ENCODE measurements at places on chromosomes 4 and X.

- no peak for DNase-seq
Observed at GRCh38 chr4:142393127-142393526, 453.0 kb downstream of the INPP4B start.

DNA sequence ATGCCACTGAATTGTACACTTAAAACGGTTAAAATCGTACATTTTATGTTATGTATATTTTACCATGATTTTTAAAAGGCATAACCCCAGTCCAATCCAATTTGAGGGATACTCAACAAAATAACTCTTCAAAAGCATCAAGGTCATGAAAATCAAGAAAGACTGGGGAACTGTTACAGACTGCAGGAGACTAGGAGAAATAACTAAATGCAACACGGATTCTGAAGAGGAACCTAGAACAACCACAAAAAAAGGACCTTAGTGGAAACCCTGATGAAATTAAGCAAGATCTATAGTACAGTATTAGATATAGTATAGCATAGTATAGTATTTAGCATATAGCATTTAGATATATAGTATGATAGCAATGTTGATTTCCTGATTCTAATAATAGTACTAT lies 26.8 kb downstream of the SH3KBP1 start:
- no peak for DNase-seq

- DNase-seq, result peak; percentile 73
Observed at GRCh38 chrX:100673397-100673953, 29.5 kb downstream of the SRPX2 start.

DNA sequence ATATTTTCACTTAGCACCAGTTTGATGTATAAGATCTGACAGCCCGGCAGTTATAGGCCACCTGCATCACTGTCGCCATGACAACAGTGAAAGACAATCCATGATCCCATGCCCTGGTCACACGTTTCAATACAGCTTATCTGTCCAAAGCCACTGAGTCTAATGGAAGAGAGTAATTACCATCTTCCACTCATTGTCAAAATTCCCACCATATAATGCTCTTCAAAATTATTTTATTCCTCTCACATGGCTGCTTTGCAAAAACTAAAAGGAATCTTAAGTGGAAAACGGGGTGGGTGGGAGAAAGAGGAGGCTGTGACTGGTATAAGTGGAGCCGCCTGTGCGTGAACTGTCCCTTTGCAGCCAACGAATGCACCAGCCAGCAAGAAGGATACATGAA lies 44.2 kb downstream of the MAML3 start:
- no peak for DNase-seq

DNA sequence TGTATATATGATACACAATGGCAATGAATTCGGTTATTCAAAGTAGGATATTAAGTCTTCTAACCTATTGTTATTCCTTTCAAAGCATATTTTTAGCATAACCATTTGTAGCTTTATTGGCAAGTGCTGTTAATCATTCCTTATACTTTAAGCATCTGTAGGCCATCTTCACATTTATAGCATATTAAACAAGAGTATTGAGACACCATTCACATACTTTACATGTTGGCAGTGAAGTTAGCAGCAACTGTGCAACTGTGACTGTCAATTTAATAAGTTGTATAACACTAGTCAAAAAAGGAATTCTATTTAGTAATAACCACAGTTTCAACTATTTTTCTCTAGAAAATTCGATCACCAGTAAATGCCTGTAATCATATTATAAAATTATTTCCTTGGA lies 107.3 kb upstream of the MYOZ2 start:
- DNase-seq, result no peak

- no peak for DNase-seq
Observed at GRCh38 chr4:27009539-27009938, 148.9 kb downstream of the STIM2 start.

DNA sequence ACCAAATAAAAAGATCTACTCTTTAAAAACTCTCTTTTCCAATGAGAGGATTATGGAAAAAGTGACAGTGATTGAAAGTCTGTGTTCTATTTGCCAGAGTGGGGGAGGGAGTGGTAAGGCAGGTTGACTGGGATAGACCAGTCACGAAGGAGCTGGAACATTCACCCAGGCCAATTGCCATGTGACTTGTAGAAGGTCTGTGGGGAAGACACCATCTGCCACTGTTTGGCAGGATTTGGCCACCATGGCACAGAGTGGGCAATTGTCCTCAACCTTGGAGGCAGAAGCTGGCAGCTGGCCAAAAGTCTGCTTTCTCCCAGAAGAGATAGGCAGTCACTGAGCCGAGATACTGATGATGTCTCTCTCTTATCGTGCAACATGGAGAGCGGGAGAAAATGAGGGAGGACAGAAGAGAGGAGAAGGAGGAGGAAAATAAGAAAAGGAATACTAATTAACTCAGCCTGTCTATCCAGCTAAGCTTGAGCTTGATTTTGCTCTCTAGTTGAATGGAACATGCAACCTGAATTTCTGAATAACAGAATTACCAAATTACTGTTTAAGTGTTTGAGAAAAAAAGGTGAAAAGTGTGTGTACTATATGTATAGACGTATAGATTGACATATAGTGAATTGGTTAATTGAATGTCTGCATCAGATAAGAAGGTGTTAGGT lies 267.1 kb downstream of the ARHGAP24 start:
- DNase-seq, result no peak

DNA sequence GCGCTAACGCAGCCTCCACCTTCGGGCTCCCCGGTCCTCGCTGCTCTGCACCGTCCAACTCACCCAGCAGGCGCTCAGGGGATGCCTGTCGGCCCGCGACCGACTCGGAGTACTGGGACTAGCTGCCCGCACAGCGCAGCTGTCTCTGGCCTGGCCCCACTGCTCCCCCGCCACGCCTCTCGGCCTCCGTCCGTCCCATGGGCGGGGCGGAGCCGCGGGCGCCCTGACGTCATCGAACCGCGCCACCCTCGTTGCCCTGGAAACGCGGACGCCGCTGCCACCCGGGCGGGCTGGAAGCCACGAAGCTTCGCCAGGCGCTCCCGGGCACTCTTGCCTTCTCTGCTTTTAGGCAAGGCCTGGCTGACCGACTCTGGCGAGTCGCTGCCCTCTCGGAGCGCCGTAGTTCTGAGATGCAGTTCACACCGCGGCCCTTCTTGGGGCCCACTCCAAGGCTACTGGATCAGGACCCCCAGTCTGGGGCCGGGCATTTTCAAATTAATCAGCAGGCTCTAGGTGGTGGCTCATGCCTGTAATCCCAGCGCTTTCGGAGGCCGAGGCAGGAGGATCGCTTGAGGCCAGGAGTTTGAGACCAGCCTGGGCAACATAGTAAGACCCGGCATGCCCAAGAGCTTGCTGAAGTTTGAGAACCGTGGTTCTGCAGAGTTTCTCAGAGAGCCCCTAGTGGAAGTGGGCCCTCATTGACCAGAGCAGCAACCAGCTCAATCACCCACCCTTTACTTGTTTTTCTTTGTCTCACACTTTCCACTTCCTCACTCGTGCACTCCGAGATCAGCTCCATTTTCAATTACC lies 12.0 kb downstream of the ACOX3 start:
- peak; percentile 74 for DNase-seq

DNA sequence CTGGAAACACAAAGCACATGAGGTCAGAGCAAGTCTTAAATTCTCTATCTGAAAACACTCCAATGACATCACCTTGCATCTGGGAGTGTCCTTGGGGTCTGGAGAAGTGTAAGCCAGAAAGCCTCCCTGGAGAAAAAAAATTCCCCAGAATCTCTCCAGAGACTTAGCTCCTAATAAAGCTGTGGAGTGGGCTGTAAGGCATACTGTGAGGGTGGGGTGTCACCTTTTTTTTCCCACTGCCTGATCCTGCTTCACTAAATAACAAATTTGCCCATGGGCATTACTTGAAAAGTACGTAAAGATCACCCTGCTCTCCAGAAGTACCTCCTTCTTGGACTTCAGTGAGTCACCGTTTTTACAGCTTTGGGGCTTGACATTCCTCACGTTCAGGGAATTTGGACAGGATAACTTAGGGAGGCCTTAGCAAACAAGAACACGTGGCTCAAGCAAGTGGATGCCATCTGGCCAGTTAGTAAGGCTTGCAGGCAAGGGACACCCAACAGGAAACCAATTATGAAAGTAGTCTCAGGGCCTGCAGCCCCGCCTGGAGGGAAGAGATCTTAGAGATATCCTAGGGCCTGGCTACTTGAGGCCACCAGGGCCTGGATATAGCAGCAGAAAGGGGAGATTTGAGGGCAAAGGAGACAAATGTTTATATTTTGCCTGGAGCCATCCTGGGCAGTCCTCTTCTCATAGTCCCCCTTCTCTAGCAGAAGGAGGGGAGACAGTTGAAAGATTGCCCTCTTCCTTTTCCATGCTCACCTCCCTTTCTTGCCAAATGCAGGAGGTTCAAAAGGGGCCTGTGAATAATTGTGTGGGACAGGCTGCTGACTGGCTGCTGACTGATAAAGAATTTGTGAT lies 60.1 kb upstream of the PLAC1 start:
- DNase-seq, result peak; percentile 92

DNA sequence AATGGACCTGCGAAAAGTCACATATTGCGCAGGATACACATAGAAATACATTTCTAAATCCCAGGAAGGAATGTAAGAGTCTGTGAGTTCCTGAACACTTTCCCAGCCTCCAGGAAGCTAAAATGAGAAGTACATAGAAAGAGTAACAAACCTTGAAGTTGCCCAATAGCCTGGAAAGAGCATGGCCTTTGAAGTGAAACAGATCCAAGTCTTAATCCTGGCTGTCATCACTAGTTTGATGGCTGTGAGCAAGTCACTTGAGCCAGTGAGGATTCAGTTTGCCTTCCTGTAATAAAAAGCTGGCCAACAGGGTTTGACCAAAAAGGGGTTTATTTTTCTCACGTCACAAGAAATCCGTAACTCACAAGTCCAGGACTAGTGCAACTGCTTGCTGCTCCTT lies 69.8 kb downstream of the ARHGEF38 start:
- DNase-seq, result peak; percentile 93

DNA sequence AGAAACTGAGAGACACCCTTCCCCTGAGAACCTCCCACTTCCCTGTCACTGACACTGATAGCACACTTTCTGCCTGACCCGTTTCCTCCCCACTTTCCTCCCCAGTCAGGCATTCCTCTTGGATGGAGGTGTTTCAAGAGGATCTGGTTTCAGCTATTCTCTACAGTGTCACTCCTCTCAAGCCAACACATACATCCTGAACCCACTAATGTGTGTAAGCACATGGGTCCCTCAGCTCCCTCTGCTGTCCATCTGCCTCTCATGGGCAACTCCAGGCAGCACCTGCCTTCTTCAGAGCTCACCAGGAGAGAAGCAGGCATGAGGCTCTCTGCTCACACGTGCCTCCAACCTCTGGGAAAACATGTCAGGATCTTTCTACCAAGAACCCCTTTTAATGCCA lies 207.6 kb downstream of the NAF1 start:
- DNase-seq, result no peak

DNA sequence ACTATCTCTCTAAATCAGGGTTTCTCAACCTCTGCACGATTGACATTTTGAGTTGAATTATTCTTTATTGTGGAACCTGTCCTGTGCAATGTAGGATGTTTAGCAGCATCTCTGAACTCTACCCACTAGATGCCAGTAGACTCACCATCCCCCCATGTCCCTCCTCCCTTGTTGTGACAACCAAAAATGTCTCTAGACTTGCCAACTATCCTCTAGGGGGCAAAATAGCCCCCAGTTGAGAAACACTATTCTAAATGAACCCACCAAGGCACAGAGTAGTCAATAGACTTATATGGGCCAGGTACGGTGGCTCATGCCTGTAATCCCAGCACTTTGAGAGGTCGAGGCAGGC lies 49.1 kb upstream of the GAB1 start:
- DNase-seq, result no peak

DNA sequence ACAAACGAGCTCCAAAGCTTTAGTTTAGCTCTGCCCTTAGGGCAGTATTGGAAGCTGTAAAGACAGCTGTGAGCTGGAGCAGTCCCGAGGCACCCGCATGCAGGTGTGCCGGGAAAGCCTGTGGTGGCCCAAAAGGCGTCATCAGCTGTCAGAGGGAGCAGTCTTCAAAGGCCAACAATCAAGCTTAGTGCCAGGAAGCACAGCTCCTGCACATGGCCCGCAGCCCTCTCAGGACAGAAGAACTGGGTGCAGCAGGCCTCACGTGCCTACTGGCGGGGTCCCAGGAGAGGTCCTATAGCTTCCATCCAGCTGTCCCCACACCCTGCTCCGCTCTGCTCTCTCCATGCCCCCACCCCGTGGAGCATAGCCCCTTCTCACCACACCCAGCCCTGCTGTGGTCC lies 92.2 kb upstream of the TRIM2 start:
- DNase-seq, result no peak

DNA sequence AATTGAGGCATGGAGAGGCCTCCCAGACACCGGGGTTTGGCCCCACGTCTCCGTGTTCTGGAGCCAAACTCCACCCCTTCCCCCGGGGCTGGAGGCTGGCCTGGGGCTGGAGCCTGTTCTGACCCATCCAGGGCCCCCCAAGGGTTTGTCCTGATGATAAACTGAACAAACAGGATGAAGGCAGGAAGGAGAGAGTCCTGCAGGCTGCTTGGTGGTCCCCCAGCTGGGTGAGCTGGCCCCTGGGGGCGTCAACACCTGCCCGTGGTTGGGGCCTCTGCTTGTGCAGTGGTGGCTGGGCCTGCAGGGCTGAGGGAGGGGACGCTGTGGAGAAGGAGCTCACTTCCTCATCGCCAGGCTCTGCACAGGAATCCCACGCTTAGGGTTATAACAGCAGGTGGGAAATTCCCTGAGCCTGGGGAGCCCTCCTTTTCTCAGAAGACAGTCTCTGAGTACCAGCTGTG lies 2.3 kb downstream of the SH3TC1 start:
- no peak for DNase-seq

DNA sequence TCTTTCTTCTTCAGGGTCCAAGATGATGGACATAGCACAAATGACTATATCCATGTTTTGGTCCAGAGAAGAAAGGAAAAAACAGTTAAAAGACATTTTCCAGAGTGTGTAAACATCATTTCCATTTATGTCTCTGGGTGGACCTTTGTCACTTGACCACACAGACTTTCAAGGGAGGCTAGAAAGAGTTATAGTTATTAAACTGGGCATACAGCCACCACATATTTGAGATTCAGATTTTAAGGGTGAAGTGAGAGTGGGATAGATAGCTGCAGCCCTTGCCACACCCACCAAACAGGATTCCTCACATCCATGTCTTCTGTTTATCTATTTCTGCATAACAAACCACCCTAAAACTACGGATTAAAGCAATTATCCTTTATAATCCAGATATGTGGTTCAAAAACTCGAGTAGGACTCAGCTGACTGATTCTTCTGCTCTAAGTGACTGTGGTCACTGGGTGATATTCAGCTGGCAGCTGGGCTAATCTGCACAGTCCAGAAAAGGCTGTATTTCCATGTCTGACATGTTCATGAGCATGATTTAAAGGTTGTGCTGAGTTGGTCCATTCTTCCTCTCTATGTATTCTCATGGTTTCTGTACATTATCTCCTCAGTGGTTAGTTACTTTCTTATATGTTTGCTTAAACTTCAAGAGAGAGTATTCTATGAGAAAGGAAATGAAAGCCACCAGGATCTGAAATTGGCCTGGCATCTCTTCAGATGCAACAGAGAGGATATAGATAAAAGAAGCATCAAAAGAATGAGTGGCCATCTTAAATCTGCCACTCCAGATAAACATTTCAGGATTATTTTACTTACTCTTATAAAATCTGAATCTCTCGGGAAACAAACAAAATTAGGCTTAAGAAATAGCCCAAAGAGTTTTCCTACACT lies 459.8 kb upstream of the CTSO start:
- DNase-seq, result no peak

- no peak for DNase-seq
Observed at GRCh38 chr4:110411574-110412011, 64.4 kb upstream of the ENPEP start.
